ENCODE measurements at places on chromosomes 1 and 21.

GRCh38 chr1:76330991-76331603, 256.6 kb downstream of the ST6GALNAC3 start:
- peak; percentile 42 for DNase-seq

DNA sequence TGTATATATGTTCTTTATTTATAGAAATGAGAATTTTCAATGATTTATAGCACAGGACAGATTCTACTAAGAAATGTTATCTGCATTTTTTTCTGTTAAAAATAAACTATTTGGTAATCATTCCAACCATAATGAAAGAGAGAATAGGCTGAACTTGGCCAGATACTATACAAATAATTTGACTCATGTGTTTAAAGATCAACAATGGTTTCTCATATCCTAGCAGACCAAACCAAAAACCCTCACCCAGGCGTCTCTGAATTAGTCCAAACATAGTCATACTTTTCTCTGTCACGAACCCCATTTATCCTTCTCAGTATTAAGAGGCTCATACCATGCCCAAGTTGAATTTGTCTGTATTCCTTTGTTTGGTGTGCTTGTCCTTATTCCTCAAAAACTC, 40.3 kb downstream of the RPE65 start:
- DNase-seq: no peak

- DNase-seq: no peak
Observed at GRCh38 chr1:219160967-219161366, 12.7 kb upstream of the LYPLAL1 start.

- no peak for DNase-seq
Observed at GRCh38 chr1:154179946-154180687, 11.8 kb downstream of the TPM3 start.

DNA sequence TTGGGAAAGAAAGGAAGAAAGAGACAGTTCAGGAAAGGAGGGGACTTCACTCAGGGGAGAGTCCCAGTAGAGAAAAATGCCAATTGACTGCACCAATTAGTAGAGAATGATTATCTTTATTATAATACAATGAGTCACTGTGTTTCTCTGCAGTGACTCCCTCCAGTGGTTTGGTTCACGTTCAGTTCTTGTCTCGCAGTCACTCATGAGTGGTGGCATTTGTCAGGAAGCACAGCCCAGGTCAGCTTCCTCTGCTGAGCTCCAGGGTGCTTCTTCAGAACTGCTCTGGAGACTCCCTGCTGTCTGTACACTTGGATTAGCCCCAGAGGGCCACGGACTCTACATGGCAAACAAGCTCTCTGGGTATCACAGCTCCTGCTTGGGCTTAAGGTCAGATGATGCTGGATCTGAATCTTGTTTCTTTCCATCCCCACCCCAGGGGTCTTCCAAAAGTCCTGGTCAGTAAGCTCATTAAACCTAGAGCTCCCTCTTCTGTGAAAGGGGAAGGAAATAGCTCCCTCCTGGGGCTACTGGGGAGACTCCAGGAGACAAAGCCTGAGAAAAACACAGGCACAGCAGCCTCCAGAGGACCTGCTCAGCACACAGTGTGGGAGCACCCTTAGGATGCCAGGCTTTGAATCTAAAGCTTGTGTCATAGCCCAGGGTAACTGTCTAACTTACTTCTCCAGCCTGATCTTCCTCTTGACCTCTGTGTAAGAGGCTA, 619.0 kb downstream of the AJAP1 start:
- no peak for DNase-seq

DNA sequence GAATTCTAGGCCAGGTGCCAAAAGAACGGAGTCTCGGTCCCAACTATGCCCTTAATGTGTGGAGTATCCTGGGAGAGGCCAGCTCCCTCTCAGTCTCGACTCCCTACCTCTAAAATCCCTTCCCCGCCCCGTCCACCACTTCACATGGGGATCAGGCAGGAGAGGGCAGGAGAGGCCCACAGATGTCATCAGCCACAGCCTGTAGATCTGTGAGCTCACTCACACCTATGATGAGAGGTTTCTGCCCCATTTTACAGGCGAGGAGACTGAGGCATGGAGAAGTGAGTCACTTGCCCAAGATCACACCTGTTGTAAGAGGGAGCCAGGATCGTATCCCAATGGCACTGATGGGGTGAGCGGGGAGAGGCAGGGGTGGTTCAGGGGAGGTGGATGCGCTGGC, 20.4 kb upstream of the EPHA8 start:
- DNase-seq: no peak

GRCh38 chr21:43376478-43376882, 50.5 kb downstream of the SIK1 start:
- DNase-seq: no peak

DNA sequence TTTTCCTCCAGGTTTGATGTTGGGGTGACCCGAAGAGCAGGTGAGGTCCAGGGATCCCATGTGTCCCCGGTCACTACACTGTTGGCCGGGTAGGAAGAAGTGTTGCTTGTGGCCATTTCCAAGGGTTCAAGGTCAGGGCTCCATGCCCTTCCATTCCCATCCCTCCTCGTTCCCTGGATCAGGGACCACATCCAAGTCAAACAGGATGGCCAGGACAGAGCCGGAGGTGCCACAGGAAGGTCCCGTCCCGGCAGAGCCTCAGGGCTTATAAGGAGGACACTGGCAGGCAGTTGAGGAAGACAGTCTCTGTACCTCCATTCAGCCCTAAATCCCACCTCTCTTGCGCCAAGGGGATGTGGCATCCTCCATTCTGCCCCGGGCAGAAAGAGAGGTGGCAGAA, 22.0 kb upstream of the FAM131C start:
- DNase-seq: no peak

DNA sequence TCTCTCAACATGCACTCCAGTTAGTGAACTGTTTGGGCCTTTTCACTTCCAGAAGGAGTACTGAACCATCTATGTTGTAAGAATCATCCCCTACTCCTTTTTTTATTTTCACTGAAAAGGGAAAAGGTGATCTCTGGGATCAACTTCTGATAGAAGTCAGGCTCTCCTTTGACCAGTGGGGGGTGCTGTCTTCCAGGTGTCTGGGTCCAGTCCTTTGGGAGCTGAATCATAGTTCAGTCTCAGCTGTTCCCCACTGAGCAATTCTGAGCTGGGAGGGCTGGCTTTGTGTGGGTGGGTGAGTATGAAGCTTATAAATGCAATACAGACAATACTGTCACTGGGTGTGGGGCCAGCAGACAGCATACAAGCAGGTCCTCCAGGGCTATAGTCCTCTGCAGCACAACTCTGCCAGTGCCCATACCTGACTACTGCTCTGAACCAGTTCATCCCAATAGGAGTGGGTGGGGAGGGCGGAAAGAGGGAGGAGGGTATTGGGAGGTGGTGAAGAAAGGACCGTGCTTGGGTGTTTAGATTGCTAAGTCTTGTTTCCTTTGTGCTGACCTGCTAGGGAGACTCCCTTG, 12.5 kb upstream of the SARS1 start:
- DNase-seq: peak; percentile 85

DNA sequence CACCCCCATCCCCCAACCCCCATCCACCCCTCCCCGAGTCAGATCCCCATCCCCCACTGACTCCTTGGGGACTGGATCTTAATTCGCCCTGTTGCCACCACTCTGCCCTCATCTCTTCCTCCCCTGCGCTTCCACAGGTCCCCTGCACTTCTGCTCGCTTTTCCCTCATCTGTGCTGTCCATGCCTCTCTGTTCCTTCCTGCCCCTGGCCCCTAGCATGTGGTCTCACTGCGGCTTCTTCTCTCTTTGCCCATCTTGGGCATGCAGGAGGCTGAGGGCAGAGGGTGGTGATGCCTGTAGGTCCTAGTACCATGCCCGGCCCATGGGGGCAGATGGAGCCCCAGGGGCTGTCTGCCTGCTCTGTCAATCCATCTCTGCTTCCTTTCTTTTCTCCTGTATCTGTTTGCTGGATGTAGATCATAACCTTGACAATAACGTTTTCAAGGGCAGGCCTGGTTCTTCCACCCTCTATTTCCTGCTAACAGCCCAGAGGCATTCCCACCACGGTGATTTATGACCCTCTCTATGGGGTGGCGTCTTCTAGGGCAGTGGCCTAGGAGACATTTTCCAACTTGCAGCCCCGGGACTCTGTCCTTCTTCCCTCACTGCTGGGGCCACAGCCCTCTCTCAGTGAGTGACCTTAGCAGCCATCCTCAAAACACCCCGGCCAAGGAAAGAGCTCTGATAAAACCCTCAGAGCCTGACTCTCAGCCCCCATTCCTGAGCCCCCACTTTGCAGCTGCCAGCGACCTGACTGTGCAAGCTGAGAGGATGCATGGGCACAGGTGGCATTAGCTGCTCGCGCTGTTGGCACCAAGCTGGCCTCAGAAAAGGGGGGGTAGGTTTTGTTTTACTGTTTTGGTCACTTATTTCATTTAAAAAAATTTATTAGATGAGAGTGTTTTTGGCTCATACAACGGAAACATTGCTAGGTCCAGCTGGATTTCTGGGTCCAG, 33.9 kb downstream of the TMEM51 start:
- no peak for DNase-seq

GRCh38 chr1:167805041-167805556, 83.3 kb downstream of the MPZL1 start:
- peak; percentile 15 for DNase-seq

- DNase-seq: peak; percentile 29
Observed at GRCh38 chr1:203744075-203744972, 20.7 kb upstream of the LAX1 start.

GRCh38 chr1:161932668-161933067, 91.0 kb downstream of the OLFML2B start:
- DNase-seq: no peak

GRCh38 chr1:23168445-23169194, at the start of gene LUZP1:
Gene LUZP1 (minus strand): TSS chr1:23168856.
- DNase-seq: peak; percentile 91

DNA sequence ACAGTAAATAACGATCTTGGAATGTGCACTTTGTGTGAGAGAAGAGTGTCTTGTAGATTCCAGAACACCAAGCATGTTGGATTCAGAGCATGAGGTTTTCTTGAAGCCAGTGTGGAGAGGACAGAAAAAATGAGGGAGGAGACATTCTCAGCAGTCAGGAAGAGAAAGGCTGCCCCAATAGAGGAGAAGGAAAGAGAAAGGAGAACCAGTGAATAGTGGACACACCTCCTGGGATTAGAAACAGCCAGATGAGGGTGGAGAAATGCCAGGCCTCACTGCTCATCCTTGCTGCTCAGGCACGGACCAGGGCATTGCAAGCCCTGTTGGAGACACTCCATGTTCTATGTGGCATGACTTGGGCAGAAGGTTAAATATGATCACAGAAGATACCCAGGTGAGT, 69.0 kb upstream of the KAZN start:
- no peak for DNase-seq

- DNase-seq: no peak
Observed at GRCh38 chr1:198024336-198024735, 107.2 kb downstream of the LHX9 start.

DNA sequence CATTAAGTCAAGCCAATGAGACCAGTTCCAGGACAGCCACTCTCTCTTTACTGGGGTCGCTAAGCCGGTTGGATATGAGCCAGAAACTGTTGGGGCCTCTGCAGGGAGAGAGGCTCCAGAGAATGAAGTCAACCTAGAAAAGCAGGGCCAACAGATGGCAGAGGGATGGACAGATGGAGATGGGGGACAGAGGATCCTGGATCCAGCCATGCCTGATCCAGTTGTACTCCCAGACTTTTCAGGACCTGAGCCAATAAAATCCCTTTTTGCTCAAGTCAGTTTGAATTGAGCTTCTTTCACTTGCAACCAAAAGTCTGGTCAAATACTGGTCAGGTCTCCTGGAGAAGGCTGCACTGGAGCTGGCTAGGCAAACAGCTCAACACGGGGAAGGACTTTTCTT, 2.2 kb downstream of the DHCR24 start:
- no peak for DNase-seq

DNA sequence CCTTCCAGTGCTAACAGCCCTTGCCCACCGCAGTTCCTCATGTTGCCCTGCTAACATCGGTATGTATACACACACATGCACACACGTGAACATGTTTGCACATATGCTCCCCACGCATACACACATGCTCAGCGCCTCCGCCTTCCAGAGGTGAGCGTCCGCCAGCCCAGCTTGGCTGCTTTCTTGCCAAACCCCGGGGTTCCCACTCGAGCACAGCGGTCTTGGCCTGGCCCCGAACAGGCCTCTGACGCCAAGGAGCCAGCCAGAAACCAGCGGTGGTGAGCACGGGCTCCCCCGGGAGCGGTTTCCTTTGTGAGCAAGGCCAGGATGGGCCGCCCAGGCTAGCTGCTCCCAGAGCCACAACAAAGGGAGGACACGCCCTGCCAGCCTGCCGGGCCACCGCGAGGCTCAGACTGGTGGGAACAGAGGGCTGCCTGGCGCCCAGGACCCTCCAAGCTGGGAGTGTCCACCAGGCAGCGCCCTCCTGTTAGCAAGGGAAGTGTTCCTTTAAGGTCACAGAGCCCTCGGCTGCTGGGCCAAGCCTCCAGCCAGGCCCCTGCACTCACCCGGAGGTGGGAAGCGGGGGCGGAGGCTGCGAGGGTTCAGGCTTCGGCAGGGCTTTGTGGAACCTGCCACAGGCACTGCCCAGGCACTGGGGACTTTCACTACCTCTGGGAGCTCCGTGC, 65.4 kb downstream of the ALPL start:
- no peak for DNase-seq

GRCh38 chr1:213689260-213689659, 298.5 kb upstream of the PROX1 start:
- no peak for DNase-seq
